ENCODE measurements at places on chromosomes 1 and 21. TPM values are rescaled to one million over a fixed set of nuclear protein-coding genes. Genes with fewer than 3 reads are reported as not detected.

The S100A7A gene
- total RNA-seq = not detected

The ZNHIT6 gene
- 18.8 TPM for total RNA-seq

DNA sequence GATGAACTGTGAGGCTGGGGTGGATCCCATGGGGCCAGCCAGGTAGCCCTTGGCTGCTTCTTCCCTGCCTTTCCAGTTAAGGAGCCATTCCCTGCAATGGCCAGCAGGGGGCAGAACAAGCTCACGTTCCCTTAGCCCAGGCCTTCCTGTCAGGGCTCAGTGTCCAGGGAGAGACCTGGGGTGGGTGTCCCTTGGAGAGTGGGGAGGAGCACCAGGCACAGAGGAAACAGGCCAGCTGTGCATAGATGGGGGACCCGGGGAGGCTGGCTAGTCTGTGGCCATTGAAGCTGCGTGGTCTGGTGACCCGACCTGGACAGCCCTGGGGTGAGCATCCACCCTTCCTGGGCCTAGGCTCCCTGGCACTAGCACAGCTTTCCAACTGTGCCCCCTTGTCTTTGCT, 13.2 kb upstream of the EPS8L3 start:
- H3K27ac ChIP-seq = no peak overlapping the region
- no peaks in the 10 kb centered on the region for H3K27me3 ChIP-seq
- H3K4me3 ChIP-seq = no peak overlapping the region
- peaks cover 2% of the 10 kb centered on the region for H3K36me3 ChIP-seq
- H3K4me1 ChIP-seq = no peaks in the 10 kb centered on the region

DNA sequence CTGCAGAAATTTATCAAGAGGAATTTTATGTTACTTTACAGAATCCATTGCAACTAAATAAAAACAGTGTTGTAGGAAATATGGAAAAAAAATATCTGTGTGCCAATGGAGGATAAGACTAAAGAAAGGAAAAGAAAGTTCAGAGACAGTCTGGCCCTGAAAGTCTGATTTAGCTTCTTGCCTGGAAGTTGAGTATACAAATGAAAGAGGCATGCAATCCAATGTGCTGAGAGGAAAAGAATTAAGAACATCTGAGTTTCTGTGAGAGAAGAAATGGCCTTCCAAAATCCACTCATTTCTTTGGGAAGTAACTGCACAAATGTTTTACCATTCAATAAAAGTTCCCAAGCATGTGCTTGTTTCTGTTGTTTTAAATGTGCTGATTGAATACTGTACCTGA, 65.1 kb downstream of the LHX9 start:
- no peak overlapping the region for H3K27ac ChIP-seq
- DNase-seq = no peak
- no peaks in the 10 kb centered on the region for H3K4me1 ChIP-seq
- H3K4me3 ChIP-seq = no peak overlapping the region

The OPRD1 gene
- 0.67 TPM for total RNA-seq

- no peak overlapping the region for H3K27ac ChIP-seq
- H3K4me3 ChIP-seq = no peak overlapping the region
- H3K27me3 ChIP-seq = peaks cover 3% of the 10 kb centered on the region
- H3K36me3 ChIP-seq = no peaks in the 10 kb centered on the region
Observed at GRCh38 chr1:43233631-43234030, 36.2 kb upstream of the TMEM125 start.

- peak overlapping the region; percentile 74 for H3K27ac ChIP-seq
- H3K36me3 ChIP-seq = peaks cover 16% of the 10 kb centered on the region
- no peaks in the 10 kb centered on the region for H3K27me3 ChIP-seq
- peak; percentile 81 for DNase-seq
Observed at GRCh38 chr1:32773018-32773763, 44.0 kb downstream of the YARS1 start.

DNA sequence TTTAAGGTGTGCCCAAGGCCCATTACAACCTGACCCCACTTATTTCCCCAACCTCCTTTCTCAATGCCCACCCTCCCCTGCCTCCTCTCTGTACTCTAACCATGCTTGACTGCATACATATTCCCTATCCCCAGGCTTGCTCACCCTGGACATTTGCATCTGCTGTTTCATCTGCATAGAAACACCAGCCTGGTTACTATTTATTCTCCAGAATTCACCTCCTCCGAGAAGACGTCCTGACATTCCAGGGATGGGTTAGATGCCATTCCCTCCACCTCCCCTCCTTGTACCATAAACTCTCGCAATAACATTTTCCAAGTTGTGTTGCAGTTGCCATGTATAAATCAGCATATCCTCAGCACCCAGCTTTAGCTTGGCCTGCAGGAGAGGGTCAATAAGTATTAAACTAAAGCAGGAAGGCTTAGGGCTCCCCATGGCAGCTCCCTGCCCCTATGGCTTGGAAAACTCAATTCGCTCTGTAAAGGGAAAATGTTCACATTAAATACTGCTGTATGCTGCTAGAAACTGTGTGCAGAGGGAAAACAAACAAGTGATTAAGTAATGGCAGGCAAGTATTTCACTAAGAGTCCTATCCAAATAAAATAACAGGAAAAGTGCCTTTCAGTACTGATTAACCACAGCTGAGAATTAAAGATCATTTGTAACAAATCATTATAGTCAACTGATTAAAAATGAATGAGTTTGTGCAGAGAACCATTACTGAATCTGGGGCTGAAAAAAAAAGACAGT, 202.3 kb downstream of the TNR start:
- H3K27ac ChIP-seq = peak overlapping the region; percentile 69

GRCh38 chr1:167221126-167221737, 546 bp downstream of the POU2F1 start:
- peak; percentile 46 for DNase-seq
- no peaks in the 10 kb centered on the region for H3K27me3 ChIP-seq
- H3K4me3 ChIP-seq = peak overlapping the region; percentile 88
- peaks cover 23% of the 10 kb centered on the region for H3K4me1 ChIP-seq
